GM23338 (cell line): ENCODE measurements at places on chromosomes 1 and 21.

GRCh38 chr1:6300342-6301048, 39.6 kb upstream of the GPR153 start:
- DNase-seq: no peak

- no peak for DNase-seq
Observed at GRCh38 chr1:53174971-53175913, 21.4 kb upstream of the CPT2 start.

DNA sequence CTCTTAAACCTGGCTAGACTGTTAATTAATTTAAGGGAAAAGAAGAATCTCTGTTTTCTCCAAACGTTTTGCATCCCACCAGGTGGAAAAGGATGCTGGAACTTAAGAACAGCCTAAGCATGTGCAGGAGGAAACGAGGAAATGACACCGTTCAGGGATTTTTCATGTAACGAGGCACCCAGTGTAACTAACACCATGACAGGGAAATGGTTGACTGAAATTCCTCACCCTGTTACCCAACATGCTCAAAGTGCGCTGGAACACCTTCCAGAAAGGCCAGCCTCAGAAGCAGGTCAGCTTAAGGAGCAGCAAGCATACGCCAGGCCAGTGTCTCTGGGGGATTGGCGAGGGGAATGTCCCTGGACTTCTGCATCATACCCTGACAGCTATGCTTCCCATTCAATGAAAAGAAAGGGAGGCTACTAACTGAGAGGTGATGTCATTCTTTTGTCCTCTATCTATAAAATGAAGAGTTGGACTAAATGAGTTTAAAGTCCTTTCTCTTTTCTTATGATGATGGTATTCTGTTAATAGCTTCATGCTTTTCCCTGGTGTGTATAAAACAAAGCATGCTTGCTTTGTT, 21.6 kb downstream of the TNN start:
- DNase-seq: no peak

DNA sequence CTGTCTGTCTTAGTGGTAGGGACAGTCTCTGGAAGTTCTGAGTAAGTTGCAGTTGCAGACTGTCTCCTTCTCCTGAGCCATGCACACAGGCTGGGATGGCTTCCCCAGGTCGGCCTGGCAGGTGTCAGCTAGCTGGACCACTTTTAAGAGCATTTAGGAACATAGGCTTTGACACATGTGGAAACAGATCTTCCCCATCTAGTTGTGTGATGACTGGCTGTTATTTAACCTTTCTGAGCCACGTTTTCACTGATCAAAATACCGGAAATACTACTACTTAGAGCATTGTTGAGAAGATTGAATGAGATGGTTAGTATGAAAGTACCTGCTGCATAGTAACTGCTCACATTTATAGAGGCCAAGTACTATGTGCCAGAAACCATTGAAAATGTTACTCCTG, 6.2 kb upstream of the MAPKAPK2 start:
- no peak for DNase-seq

GRCh38 chr1:229948438-229948837, 118.6 kb upstream of the GALNT2 start:
- no peak for DNase-seq

GRCh38 chr1:65953170-65953569, 160.5 kb downstream of the PDE4B start:
- no peak for DNase-seq

GRCh38 chr1:94339206-94339927, 78.8 kb upstream of the ABCD3 start:
- DNase-seq: no peak

GRCh38 chr1:230739564-230740290, 7.5 kb upstream of the CAPN9 start:
- no peak for DNase-seq

- DNase-seq: peak; percentile 15
Observed at GRCh38 chr1:228804640-228805413, 69.5 kb downstream of the RHOU start.

DNA sequence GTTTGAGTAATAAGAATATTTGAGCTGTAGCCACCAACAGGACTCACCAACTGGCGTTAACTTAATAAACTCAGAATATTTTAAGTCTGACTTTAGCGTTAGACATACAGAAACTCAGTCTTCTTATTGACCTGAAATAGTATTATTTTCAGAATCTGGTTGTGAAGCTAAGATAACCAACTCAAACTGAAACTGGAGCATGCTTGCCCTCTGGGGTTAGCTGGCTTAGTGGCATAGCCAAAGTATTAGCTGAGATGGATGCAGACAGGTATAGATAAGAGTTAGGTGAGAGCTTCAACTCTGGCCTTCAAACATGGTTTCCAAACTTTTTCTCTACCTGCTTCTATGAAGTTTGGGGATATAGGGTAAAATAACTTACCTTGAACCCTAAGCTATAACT, 40.5 kb downstream of the AMY1C start:
- no peak for DNase-seq

GRCh38 chr21:31284797-31285397, 59.2 kb downstream of the TIAM1 start:
- no peak for DNase-seq

DNA sequence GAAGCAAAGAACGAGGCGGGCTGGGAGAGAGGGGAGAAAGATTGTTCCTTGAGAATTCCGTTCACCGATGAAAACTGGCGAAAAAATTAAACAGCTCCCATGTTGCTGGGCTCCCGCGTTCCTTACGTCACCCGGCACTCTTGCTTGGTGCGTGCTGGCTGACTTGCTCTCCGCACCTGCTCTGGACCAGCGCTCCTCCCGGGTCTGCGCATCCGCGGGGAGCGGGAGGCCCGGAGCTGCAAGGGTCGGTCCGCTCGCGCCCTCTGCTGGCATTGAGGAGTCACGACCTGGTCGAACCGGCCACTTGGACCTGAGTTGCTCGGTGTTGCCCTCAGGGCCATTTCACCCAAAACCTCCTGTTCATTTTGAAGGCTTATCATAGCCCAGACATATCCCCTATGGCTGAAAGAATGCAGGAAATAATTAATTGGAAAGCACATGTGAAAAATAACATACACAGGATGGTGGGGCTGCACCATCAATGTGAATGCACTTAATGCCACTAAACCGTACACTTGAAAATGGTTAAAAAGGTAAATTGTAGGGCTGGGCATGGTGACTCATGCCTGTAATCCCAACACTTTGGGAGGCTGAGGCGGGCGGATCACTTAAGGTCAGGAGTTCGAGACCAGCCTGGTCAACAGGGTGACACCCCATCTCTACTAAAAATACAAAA, 98.9 kb upstream of the BACE2 start:
- DNase-seq: peak; percentile 87

GRCh38 chr1:66779475-66780078, 21.5 kb downstream of the INSL5 start:
- no peak for DNase-seq

DNA sequence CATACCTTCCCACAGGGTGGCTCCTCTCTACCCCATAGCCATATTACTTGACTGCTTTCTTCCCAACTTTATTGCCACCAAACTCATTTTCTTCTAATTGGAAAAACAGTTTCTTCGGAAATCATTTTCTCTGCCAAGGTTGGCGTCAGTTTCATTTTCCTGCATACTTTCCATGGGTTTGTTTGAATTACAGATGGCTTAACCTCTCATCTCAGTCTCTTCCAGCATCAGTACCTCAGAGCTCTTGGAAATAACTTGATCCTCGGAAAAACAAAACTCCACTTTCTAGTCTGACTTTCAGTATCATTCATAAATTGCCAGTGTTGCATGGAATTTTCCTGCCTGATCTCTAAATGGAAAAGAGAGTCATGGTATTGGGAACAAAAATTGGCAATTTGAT, 20.3 kb upstream of the PRDM2 start:
- no peak for DNase-seq

DNA sequence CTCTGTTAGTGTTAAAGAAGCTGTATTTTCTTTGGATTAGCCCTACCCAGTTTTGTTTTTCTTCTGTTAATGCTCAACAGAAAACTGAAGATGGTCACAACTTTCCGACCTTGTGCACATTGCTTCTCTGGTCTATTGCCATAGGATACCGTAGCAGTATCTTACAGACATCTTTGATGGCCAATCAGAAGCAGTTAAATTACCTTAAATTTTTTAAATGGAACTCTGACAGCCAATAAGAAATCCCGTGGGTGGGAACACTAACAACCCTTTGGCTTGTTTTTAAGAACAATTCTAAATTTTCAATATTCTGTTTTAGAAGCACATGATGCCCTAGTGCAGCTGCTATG, 17.2 kb downstream of the NFYC start:
- DNase-seq: peak; percentile 95

GRCh38 chr1:244165701-244166100, 114.6 kb downstream of the ZBTB18 start:
- no peak for DNase-seq

DNA sequence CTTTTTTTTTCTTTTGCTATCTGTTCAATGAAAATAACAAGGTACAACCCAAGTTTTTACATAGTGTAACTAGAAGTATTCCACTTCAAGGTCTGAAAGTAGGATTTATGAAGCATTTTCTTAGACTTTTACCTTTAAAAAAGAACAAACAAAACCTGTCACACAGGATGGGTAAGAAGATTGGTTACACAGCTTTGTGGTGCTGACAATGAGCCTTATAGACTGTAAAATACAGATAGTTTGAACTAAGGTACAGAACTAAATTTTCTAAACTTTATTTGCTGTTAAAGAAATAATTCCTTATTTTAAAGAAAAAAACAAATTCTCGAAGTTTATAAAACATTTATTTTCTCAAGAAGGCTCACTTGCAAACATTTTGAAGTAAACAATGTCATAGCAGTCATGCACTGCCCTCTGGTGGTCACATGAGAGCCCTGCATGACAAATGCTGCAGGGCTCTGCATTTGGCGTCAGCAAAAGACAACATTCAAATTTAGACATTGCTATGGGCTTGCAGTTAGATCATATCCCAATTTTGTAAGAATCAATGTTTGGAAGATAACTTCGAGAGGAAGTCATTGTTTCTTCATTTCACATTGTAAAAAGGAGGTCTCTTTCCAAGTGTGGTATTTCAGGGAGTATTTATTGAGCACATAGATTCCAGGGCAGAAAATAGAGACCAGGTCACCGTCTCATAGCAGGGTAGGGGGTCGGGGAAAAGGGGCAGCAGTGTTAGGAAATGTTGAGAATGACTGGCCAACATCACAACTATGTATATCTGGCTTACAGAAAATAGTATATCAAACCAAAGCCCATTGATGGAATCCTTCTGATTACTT, 115.3 kb upstream of the FMN2 start:
- DNase-seq: peak; percentile 75

DNA sequence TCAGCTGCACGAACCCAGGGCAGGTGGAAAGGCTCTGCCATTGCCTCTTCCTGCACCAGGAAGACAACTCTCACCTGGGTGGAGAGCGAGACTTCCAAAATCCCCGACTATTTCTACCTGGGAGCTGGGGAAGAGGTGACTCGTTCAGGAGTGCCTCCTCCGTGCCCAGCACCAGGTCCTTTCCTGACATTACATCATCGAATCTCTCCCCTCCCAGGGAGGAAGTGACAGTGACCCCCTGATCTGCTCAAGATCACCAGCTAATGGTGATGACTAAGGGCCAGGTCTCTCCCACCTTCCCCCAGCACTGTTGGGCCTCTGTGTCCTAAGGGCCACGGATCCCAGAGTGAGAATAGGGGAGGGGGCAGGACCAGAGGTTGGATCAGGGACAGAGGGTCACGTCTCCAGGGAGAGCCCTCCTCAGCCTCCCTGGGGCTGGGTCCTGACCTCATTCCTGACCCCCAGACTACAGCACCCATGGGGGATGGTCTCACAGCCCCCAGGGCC, 6.8 kb downstream of the MEGF6 start:
- no peak for DNase-seq

- DNase-seq: peak; percentile 7
Observed at GRCh38 chr1:46300673-46301405, 2.6 kb downstream of the LRRC41 start.

DNA sequence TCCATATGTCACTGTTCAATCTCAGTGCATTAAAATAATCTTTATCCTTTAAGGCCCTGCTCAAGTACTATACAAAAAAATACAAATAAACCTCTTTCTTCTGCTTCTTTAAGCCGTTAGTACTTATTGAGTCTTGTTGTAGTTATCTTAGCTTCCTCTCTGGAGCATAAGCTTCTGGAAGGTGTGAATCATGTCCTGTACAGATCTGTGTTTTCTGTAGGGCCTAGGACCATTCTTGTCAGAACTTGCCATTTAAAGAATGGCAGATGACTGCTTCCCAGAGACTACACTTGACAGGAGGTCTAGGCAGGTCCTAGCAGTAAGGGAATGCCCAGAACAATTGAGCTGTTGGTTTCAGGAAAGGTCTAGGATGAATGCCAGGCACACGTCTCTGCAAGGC, 12.9 kb downstream of the NEK7 start:
- no peak for DNase-seq

GRCh38 chr1:67053535-67053784, 488 bp downstream of the SLC35D1 start:
- DNase-seq: peak; percentile 72

DNA sequence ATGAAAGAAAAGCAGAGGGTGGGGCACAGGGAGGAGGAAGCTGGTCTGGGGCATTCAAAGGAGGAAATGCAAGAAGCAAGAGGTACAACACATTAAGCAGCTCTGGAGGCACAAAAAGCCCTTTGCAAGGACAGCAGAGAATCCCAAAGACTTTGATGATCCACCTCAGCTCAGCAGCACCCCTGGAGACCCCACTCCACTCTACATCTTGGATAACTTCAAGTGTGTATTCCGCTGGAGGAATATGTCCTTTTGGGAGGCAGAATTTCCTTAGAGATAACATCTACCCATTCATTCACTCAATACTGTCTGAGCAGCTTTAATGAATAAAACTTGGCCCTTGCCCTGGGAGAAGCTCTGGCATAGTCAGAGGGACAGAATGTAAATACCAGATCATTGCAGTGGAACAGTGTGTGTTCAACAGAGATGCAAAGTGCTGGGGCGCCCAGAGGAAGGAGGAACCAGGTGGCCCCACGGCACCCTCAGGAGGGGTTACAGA, 599.7 kb downstream of the KIF26B start:
- peak; percentile 44 for DNase-seq

DNA sequence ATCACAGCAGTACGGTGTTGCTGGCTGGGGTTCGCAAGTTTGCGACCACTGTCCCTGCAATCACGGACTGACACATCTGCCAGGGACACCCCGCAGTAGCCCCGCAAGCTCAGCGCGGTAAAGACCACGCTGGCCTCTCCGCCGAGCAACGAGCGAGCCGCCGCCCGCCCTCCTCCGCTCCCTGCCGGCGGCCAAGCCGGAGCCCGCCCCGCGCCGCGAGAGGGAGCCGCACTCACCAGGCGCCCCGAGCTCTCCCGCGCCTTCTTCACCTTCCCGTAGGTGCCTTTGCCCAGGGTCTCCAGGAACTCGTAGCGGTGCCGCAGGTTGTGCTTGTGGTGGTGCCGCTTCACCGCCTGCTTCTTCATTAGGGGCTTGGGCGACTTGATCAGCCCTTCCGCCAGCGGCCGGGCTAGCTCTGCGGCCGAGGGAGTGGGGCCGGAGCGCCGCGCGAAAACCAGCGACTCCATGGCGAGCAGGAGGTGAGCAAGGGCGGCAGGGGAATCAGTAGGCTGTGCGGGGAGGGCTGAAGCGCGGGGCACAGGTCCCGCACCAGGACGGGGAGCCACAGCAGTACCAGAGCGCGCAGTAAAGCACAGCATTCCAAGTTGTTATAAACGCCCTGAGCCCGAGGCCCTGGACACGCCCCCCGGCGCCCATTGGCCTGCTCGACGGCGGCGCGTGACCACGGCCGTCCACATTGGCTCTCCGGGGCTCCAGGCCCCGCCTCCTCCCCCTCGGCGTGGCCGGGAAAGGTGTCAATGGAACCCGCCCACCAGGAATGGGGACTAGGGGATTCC, at the start of gene NUAK2:
NUAK2 (minus strand) TSS at position 584 of the 797 bp plus-strand sequence; CDS start at position 467, 117 bp downstream.
- peak; percentile 99 for DNase-seq
